ENCODE measurements at places on chromosomes 6 and 20. TPM values are rescaled to one million over a fixed set of nuclear protein-coding genes. Genes with fewer than 3 reads are reported as not detected.
A peak's percentile ranks its signal among the peaks of the same experiment; 100 is the strongest.

- no peak for DNase-seq
Measured at GRCh38 chr6:162777091-162777490, 49.3 kb downstream of the PACRG start.

Gene CRISP3
- not detected for total RNA-seq

Gene CDH26
- total RNA-seq, result not detected

DNA sequence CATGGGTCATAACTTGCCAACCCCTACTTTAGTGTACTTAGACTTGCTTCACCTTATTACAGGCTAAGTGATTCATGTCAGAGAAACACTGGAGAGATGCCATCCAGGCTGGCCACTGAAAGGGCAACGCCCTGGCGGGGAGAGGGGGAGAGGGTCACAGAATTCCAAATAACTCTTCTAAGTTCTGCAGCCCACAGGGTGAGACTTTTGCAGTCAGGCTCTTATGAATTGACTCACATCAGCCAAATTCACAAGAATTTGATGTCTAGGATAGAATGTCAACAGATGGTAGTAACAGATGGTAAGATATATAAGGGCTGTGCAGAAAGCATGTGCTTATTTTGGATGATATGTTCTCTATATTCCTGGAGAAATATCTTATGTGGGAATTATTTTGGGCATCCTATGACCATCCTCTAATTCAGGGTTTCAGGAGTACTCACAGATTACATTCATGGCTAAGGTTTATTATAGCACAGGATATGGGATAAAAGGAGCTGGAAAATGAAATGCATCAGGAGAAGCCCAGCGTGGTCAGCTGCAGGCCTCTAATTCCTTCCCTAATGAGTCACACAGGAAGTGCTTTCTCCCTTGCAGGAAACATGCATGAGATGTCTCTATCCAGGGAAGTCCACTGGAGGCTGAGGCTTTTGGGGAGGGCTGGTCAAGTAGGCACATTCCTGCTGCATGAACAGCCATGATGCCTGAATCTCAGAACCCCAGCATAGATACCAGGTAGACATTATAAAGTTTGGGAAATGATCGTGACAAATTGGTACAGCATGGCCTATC lies 58.7 kb upstream of the RIN2 start:
- DNase-seq, result no peak

Gene COX4I2
- not detected for total RNA-seq

Gene RBBP8NL
- 0.03 TPM for total RNA-seq

DNA sequence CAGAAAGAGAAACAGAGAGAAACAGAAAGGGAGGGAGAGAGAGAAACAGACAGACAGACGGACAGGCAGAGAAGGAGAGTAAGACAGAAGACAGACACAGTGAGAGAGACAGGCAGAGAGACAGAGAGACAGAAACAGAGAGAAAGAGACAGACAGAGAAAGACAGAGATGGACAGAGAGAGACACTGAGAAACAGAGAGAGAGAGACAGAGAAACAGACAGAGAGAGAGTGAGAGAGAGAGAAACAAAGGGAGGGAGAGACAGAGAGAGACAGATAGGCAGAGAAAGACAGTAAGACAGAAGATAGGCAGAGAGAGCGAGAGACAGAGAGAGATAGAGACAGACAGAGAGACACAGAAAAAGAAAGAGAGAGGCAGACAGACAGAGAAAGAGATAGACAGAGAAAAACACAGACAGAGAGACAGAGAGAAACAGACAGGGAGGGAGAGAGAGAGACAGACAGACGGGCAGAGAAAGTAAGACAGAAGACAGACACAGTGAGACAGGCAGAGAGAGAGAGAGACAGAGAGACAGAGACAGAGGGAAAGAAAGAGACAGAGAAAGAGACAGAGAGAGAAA lies 753.4 kb upstream of the DEFB115 start:
- DNase-seq, result no peak

Gene FAM184A
- total RNA-seq, result 9.8 TPM

DNA sequence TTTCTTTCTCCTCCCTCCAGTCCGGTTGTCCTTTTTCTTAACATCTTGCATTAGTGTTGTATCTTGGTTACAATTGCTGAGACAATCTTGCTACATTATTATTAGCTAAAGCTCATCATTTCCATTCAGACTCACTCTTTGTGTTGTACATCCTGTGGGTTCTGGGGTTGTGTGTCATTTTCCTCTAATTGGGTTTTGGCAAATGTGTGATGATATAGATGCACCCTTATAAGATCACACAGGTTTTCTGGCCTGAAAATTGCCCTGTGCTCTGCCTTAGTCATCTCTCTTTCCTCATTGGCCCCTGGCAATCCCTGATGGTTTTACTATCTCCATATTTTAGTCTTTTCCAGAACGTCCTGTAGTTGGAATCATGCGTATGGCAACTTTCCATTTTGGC lies 60.1 kb downstream of the PPP1R14C start:
- DNase-seq, result no peak

- DNase-seq, result no peak
Measured at GRCh38 chr6:45961125-45961524, 54.5 kb downstream of the CLIC5 start.

DNA sequence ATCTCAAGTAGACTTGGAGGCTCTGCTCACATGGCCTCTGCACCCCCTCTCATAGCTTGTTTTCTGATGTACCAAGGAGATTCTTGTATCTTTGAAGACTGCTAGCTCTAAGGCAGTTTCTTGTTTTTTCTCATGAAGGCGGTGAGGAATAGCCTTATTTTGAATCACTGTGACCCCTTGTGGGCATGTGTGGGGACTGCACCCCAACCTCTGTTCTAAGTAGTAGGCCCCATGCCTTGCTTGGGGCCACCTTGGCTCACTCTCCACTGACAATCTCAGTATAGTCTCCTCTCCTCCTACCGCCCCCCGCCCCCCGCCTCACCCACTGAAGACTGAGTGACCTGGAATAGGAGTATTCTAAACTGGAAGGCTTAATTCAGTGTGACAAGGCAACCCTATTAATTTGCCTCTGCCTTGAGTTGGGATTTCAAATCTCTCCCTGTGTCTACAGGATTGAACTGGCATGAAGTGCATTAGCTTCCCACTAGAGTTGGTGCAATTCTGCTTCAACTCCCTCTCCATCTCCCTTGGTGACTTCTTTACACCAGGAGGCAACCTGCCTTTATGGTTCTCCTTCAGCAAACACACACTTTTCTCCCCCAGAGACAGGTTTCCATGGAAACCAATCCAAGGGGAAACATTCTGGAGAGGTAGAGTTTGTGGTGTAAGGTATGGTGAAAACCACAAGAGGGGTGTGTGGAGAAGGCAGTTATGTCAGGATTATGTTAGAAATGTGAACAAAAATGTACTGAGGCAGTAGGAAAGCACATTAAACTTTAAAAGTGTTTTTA lies 75.4 kb upstream of the ECI2 start:
- DNase-seq, result peak; percentile 70

- peak; percentile 72 for DNase-seq
Measured at GRCh38 chr6:156778454-156779205, 1.5 kb downstream of the ARID1B start.

Gene C2
- 1.1 TPM for total RNA-seq

- no peak for DNase-seq
Measured at GRCh38 chr6:131036143-131036542, 26.9 kb downstream of the EPB41L2 start.

Gene CCR6
- total RNA-seq, result not detected

- DNase-seq, result no peak
Measured at GRCh38 chr6:26554447-26554696, 16.2 kb downstream of the HMGN4 start.

DNA sequence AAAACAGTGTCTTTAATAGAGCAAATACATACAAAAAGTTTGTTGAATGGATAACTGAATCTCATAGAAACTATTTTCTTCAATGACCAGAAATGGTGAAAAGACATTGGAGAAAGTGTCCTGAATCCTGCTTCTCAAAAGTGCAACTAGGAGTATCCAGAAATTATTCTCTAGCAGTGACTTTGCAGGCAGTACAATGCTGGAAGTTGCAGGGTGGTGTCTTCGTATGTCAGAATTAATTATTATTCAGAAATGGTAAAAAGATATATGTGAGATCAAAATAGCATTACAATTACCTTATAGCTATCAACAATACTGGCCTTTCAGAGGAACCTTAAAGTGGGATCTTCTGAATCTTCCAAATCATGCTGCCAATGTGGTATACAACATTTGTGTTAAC lies 10.0 kb downstream of the FRK start:
- no peak for DNase-seq

- no peak for DNase-seq
Measured at GRCh38 chr6:169398342-169399105, 144.9 kb upstream of the THBS2 start.

Gene CYP39A1
- total RNA-seq, result 7.1 TPM

GRCh38 chr6:74505391-74505790 lies 700.5 kb downstream of the COL12A1 start:
- DNase-seq, result no peak

Gene HSPA1B
- total RNA-seq, result 65.1 TPM

GRCh38 chr6:12331951-12332749 lies 42.0 kb downstream of the EDN1 start:
- DNase-seq, result no peak

DNA sequence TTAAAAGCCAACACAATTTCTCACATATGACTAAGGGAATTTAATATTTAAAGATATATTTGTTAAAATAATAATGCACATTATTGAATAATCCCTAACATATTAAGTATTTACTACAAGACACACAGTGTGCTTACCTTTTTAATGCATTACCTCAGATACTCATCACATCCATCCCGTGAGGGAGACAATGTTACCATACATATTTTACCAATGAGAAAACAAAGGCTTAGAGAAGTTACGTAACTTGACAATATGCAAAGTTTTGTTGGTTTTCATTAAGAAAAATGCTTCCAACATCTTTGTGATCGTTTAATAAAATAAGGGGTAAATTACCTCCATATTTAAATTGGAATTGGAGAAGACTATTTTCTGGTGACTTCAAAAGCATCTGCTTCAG lies 4.3 kb downstream of the IFNGR1 start:
- DNase-seq, result no peak

DNA sequence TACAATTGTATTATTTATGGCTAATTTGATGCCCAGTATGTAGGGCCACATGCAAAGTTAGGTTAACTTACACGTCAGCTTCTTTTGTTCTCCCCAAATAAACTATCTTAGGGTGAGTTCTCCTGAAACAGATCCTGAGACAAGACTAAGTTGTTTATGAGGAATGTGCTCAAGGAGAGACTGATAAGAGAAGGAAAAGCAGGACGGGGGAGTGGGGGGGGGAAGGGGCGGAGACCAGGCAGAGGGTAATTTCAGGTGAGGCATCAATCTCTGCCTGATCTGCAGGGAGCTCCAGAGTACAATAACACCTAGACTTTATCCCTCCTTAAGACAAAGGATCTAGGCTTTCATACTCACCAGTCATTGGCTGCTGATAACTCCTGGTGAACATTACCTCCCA lies 220.6 kb upstream of the BTBD3 start:
- DNase-seq, result no peak

DNA sequence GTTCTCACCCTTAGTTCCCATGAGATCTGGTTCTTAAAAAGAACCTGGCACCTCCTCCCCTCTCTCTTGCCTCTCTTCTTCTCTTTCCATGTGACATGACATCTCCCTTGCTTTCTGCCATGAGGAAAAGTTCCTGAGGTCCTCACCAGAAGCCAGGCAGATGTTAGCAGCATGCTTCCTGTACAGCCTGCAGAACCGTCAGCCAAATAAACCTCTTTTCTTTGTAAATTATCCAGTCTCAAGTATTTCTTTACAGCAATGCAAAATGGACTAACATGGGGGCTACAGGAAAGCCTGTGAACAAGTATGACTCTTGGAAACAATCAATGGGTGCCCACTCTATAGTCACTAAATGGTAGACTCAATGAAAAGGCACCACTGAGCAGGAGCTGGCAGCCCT lies 34.5 kb downstream of the ADTRP start:
- no peak for DNase-seq

- no peak for DNase-seq
Measured at GRCh38 chr6:157651731-157652490, 171.1 kb upstream of the SNX9 start.

Gene HLA-DQA2
- total RNA-seq, result not detected

DNA sequence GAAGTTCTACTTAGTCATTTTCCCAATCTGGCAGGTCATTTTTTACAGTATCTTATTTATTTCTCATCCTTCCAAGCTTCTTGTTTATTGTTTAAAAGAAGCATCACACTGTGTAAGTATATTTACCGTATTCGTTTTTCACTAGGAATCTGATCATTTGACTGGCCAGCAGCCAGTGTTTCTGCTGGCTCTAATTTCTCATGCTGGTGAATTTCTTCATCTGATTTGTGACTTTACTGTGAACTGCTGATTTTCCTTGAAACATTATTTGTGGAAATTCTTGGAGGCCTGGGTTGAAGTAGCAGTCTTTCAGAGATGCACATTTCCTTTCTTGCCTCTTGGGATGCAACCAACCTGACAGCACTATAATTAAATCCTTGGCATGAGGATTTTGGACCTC lies 65.9 kb downstream of the PREP start:
- no peak for DNase-seq

Gene MUC22
- total RNA-seq, result not detected

Gene DLK2
- total RNA-seq, result not detected

DNA sequence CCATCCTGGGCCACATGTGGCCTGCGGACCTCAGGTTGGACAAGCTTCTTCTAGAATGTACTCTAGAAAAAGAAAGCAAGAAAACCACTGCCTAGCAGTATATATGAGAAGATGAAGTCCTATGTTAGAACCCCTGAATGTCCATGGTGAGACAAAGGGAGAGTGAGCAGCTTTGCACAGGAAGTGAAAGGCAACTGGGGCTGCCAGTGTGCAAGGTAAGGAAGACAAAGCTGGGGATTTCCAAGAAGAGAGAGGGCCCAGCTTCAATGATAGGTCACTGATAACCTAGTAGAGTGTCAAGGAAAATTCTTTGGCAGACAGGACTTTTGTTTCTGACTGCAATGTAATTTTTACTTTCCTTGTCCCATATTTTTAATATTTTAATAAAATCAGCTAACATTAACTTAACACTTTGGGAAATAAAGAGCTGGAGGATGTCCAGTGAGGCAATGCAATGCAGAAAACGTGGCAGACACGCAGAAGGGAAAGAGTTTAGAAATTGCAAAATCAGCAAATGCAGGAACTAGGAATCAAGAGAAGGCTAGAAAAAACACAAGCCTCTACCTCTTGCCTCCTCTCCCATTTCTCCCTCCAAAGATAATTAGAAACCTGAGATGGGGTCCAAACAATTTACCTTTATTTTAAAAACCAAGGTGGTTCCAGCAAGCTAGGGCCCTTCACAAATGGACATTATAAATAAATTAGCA lies 47.4 kb downstream of the CYP39A1 start:
- no peak for DNase-seq

DNA sequence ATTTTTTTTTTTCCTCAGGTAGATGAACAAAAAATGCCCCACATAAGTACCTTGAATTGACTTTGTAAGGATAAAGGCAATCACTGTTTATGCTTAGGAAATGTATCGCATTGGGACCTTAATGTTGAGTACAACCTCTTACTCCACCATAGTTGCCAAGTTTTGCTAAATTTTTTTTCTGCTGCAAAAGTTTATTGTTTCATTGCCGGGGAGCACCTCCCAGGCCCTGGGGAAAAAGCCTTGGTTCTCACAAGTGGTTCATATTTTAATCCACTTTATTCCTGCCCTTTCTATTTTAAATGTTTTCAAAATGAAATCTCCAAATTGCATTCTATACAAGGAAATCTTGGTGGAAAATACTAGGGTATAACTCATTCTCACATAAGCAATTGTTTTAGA lies 52.3 kb upstream of the UTRN start:
- DNase-seq, result no peak

GRCh38 chr6:117481926-117482239 lies 591 bp upstream of the DCBLD1 start:
- peak; percentile 8 for DNase-seq

Measured in neural progenitor cell (in vitro differentiated cells).